ENCODE measurements at places on chromosomes 4 and X. TPM values are rescaled to one million over a fixed set of nuclear protein-coding genes. Genes with fewer than 3 reads are reported as not detected.

DNA sequence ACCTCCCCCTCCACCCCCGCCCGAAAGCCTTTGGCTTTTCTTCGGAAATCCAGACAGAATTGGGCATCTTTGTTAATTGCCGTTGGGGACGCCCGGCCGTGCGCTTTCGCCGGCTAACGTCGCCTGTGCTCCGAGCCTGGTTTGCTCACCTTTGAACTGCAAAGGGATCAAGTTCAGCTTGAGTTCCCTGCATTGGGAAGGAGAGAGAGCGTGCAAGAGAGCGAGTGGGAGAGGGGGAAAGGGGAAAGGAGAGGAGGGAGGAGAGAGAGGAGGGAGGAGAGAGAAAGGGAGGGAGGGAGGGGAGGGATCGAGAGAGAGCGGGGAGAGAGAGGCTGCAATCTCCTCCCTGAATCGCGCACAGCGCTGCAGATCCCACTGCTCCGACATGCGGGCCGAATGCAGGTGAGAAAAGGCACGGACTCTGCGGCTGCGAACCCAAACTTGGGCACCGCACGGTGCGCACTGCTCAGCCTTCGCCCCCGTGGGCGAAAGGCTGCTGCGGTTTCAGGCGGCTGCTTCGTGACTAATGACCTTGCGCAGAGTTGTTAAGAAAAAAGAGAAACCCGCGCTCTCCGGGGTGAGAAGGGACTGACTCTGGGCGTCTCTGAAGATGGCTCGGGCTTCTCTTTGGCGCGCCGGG lies at the start of gene PCDH7:
Gene PCDH7, plus strand, starts transcription at position 349 of the 640 bp plus-strand sequence. CDS start 1,054 bp downstream, outside the sequence.
- DNase-seq, result no peak

Gene KCND1
- total RNA-seq, result 1.0 TPM

DNA sequence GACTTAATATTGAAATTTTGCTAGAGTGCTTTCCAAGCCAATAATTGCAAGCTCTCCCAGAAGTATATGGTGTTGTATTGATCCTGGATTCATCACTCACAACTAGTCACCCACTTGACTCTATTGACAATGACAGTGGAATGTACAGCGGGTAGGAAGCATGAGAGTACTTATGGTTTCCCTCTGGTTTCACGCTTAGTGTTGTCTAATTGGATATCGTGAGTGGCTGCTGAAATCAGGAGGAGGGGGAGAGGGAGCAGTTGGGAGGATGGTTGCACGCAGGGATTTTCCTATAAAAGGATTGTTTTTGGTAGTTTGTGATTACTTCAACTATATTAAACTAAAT lies 1819.5 kb upstream of the TENM3 start:
- no peak for DNase-seq

Gene CTAG1A
- not detected for total RNA-seq

DNA sequence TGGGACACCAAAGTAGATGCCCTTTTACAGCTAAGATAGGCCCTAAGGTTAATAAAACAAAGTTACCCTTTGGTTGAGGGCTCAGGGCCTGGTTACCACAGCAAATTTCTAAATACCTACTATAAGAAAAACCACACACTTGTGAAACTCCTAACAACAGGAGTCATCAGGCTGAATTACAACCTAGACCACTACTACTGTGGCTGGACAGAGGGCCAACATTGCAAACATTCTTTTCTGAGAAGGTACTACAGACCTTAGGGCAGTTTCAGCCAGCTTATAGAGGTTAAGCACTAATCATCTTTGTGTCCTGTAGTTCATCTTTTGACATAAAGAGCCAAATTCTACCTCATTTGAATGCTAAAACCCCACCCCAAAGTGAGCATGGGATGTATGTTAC lies 504.0 kb downstream of the RAPGEF2 start:
- DNase-seq, result no peak

DNA sequence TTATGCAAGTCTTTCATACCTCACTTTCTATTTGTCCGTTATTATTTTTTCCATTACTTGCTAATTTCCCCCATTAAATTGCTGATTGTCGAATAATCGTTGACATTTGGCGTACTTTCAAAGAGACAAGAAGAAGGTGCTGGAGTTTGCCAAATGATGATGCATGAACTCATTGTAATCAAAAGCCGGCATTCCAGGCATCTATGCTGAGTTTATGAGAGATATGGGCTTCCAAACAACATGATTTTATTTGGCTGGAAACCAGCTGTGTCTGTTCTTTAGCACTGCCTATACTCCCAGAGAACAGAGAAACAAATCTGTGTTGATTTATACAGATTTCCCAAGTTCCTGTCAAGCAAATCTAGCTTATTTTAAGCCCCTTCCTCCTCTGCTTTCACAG lies 80.8 kb upstream of the RPS6KA3 start:
- DNase-seq, result no peak

GRCh38 chr4:62543002-62543401 lies 1342.9 kb downstream of the ADGRL3 start:
- DNase-seq, result no peak

GRCh38 chrX:8841911-8842310 lies 40.7 kb upstream of the FAM9A start:
- no peak for DNase-seq

Gene HERC5
- 1.1 TPM for total RNA-seq

DNA sequence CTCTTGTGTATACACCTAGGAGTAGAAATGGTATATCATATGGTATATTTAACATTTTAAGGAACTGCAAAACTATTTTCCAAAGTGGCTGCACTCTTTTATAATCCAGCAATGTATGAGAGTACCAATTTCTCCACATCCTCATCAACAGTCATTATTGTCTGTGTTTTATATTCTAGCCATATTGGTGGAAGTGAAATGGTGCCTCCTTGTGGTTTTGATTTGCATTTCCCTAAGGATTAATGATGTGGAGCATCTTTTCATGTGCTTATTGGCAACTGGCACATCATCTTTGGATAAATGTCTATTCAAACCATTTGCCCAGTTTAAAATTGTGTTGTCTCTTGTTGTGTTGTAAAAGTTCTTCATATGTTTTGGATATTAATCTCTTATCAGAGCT lies 9.6 kb downstream of the BMP15 start:
- DNase-seq, result no peak

Gene CENPVL2
- total RNA-seq, result not detected

GRCh38 chr4:7384003-7384928 lies 50.5 kb downstream of the PSAPL1 start:
- DNase-seq, result peak; percentile 29

DNA sequence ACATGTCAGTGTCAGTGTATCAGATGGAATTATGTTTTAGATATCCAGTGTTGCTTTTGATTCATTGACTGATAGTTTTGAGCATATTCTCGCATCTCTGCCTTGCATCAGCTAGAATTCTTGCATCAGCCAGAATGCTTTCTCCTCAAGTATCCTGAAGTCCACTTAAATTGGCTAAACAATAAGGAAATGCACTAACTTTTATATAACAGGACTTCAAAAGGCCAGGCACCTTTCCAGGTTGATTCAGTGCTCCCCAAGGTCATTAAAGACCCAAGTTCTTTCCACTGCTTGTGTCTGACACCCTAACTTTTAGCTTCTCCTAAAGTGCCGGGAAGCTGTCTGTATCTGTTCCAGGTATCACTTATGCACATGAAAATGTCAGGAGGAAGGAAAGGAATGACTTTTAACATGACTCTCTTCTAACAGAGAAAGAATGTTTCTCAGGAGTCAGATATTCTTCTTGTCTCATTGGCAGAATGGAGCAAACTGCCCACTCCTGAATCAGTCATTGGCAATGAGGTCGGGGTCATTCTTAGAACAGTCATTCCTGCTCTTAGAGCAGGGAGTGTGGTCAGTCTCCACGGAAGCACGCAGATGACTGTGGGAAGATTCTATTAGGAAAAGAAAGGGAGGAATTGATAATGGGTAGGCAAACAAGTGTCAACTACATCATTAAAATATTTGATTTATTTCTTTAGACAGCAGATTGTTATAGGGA lies 92.9 kb upstream of the TLL1 start:
- no peak for DNase-seq

- no peak for DNase-seq
Measured at GRCh38 chrX:123188081-123188480, 4.0 kb downstream of the GRIA3 start.

Gene KIAA1210
- 0.13 TPM for total RNA-seq

- DNase-seq, result peak; percentile 69
Measured at GRCh38 chrX:14528629-14529289, 577 bp upstream of the GLRA2 start.

- DNase-seq, result no peak
Measured at GRCh38 chrX:20585782-20586181, 319.1 kb upstream of the RPS6KA3 start.

GRCh38 chrX:22047468-22047867 lies 15.3 kb downstream of the PHEX start:
- no peak for DNase-seq

DNA sequence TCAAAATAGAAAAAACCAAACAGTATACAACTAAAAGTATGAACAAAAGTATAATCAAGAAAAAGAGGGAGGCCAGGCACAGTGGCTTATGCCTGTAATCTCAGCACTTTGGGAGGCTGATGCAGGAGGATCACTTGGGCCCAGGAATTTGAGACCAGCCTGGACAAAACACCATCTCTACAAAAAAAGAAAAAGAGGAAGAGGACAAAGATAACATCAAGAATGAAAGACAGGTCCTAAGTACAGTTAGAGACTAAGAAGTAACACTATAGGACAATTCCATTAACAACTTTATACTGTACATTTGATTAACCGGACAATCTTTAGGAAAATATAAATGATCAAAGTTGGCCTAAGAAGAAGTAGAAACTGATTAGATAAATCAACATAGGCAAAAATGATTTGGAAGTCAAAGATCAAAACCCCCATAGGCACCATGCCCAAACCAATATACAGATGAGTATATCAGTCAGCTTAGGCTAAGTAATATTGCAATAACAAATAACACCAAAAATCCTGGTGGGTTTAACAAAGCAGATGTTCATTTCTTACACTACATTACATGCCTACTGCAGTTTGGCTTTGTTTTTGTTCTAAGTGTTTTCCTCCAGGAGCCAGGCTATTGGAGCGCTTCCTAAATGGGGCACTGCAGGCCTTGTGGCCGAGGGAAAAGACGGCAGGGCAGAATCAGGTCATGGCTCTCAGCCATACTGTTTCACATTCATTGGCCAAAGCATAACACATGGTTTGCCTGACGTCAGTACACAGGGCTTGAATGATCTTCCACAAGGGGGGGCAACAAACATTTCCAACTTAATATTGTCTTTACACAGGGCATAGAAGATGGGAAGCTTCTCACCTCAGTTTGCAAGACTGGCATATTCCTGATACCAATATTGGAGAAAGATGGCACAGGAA lies 42.2 kb upstream of the HGFAC start:
- DNase-seq, result no peak

- DNase-seq, result no peak
Measured at GRCh38 chrX:108245462-108245861, 153.9 kb downstream of the ATG4A start.

DNA sequence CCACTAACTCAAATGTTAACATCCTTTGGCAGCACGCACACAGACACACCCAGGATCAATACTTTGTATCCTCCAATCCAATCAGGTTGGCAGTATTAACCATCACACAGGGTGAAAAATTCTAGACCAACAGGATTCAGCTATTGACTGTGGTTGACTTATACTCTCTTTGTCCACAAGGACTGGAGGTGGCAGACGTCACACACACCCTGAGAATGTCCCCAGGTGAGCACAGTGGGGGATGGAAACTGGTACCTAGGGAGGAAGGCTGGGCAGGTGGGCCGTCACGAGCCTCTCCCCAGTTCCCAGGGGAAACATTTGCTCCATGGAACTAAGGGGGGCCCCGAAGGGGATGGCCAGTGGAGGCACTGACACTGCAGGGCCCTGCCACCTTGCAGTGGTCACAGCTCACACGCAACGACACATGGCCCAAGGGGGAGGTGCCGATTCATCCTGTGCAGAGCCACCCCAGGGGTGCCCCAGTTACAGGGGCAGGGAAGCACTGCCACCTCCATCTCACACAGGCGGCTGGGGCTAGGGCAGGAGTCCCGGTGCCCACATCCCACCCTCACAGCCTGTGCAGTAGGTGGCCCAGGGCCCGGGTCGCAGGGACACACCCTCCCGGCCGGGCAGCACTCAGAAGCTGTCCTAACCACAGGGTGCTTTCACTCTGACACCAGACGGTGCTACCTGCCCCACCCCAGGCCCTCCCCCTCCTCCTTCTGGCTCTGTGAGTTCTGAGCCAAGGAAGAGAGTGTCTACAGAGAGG lies 17.4 kb downstream of the ZFYVE28 start:
- no peak for DNase-seq

Gene GASK1B
- total RNA-seq, result 5.5 TPM

DNA sequence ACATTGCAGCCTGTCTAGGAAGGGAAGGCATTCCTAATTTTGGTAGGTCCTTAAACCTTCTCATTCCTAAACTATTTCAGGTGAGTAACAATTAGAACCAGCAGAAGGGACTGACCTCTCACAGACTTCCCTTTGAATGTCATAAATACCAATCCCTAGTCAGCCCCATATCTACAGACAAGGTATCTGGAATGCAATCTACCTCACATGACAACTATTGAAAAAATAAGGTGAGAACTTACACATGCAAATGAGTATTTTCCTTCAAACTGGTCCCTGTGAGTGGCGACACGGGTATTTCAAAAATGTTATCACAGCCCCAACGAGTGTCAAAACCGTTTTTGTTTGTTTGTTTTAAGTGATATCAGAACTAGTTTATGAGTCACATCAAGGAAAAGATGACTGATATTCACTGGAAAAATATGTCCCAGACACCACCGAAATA lies 102.4 kb upstream of the VCX2 start:
- no peak for DNase-seq

Gene CNGA1
- total RNA-seq, result 1.7 TPM

Gene IL1RAPL1
- not detected for total RNA-seq

Gene MOSPD2
- total RNA-seq, result 56.8 TPM

GRCh38 chr4:41880840-41881831 lies 54.1 kb upstream of the TMEM33 start:
- no peak for DNase-seq

DNA sequence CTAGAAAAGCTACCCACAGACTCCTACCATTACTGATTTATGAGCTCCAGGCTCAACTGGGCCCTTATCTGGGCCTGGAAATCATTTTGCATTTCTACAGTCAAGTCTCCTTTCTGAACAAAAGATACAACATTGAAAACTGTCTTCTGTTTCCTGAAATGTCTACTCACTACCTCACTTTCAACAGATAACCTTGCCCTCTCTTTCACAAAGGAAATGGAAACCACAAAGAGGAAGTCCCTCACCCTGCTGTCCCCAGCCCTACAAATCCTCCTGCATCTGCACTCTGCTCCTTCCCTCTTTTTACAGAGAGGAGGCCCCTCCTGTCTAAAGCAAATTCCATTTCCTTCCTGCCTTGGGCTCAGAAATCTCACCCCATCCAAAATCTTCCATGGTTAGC lies 24.8 kb upstream of the CYBB start:
- no peak for DNase-seq

DNA sequence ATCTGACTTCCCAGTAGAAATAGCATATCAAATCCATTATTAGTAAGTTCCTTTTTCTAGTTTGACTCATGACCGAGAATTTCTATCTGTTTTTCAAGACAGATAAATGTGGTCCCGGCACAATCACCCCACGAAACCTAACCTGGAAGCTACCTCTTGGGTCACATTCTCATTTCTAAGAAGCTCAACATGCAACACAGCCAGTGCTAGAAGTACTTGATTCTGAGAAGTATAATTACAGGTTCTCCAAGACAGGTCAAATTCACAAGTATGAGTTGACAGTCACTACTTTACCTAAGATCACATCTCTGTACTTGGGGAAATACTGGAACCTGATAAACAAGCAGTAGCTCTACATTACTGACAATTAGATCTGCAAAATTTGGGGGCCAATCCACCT lies 54.0 kb upstream of the PLAC1 start:
- DNase-seq, result no peak

GRCh38 chr4:32488690-32489089 lies 1768.5 kb downstream of the PCDH7 start:
- DNase-seq, result no peak

Gene SYN1
- total RNA-seq, result 2.2 TPM

Gene FAT4
- 2.2 TPM for total RNA-seq

All from suprapubic skin (tissue), 4 donors.